ENCODE measurements at places on chromosomes 3 and 15. TPM values are rescaled to one million over a fixed set of nuclear protein-coding genes. Genes with fewer than 3 reads are reported as not detected.

DNA sequence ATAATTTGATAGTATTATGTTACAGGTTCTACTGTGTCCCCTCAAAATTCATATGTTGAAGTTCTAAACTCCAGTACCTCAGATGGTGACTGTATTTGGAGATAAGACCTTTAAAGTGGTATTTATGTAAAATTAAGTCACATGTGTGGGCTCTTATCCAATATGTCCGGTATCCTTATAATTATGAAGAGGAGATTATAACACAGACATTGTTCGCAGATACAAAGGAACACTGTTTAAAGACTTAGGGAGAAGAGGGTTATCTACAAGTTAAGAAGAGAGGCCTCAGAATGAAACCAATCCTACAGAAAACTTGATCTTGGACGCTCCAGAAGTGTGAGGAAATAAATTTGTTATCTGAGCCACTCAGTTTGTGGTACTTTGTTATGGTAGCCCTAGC, 50.9 kb downstream of the DPH6 start:
- no peak for DNase-seq

GRCh38 chr15:70299931-70300869, 202.5 kb upstream of the TLE3 start:
- DNase-seq = no peak

GRCh38 chr3:172084871-172085556, 45.6 kb downstream of the FNDC3B start:
- DNase-seq = no peak

- no peak for DNase-seq
Observed at GRCh38 chr3:49237344-49237743, 39.7 kb downstream of the C3orf62 start.

DNA sequence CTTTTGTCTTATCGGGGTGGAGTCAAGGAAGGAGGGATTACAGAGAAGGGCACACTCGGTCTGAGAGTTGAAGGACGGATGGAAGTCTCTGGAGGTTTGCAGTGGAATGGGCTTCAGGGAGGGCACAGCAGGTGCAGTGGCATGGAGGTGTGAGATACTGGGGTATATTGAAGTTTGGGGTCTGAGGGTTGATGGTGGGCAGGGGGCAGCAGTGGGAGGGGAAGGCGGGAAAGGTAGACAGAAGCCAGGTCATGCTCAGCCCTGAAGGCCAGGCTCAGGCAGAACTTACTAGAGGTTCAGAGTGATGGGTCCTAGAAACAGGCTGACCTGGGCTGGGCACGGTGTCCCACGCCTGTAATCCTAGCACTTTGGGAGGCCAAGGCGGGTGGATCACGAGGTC, 52.7 kb downstream of the HRH1 start:
- DNase-seq = no peak

- DNase-seq = no peak
Observed at GRCh38 chr15:69648212-69648611, 195.6 kb downstream of the RPLP1 start.

GRCh38 chr3:107663266-107663665, 140.5 kb downstream of the BBX start:
- DNase-seq = no peak

DNA sequence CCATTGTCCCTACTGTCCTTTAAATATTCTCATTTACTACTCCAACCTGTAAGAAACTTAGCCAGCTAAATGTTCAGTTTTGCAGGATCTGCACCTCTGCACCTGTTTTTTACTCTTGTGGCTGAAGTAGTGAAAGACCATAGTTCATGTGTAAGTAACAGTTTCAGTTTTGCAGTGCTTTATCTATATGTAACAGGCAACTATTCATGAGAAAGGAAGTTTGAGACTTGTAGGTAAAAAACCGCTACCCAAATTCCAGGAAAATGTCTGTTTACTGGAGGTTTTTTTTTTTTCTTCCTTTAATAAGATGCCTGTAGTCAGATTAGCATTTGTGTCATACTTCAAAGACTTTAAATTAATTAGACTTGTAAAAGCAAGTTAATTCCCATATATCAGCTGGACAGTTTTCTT, 25.4 kb upstream of the MBNL1 start:
- DNase-seq = no peak

GRCh38 chr3:187188931-187189330, 8.4 kb upstream of the RTP1 start:
- no peak for DNase-seq

- DNase-seq = no peak
Observed at GRCh38 chr3:133805384-133805701, 272 bp upstream of the SRPRB start.

DNA sequence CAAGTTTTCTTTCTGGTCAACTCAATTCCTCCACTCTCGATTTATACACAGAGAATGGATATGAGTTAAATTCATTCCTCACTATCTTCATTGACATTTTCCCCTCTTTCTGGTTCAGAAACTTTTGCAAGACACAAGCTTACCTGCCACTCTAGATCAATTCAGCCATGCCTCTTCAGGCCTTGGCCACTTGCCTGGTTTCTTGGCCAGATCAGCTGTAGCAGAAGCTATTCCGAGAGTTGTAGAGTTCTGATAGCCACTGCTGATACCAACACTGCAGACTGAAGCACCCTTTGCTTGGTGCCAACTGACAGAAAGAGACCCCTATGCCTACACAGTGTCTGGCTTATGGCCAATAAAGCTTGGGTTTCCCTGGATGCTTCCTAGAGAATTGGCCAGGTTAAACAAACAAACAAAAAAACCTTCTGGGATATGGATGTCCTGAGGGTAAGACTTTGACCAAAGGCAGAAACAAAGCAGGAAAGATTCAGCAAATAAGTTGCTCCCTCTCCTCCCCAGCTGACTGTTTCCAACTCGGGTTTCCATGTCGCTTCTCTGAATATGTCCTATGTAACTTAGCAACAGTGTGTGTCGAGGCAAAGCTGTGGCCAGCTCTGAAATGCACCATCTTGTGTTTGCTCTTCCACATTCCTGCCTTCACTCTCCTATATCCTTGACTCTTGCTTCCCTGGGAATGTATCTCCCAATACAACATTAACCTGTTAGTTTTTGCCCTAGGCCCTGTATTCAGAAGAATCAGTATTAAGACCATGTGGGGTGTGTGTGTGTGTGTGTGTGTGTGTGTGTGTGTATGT, 521.6 kb downstream of the EPHA3 start:
- no peak for DNase-seq

DNA sequence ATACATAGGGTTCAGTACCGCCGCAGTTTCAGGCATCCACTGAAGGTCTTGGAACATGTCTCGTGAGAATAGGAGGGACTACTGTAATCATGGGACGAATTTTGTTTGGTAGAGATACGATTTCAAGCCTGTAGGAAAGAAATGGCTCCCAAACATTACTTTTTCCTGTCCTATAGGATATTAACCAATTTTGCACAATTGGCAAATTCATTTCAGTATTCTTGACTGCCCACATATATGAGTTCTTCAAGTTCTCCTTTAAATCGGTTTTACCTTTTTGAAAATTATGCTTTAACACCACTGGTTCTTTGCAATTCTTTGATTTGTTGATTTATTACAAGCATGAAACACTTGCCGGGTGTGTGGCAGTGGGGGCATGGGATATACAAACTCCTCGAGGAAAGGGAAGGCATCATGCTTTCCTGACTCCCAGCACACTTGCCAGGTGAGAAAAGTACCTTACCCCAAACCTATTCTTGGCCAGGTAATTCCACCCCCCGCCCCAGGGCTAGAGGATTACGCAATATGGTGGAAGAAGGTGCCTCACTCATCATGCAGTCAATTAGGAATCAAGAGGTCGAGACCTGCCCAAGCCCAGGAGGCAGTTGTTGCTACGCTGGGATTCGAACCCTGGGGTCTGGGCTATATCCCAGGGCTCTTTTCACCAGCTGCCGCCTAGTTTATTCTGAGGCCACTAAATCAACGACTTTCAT, 584 bp upstream of the LARS2 start:
- DNase-seq = no peak

GRCh38 chr3:59339818-59340217, 290.0 kb upstream of the CFAP20DC start:
- no peak for DNase-seq

- DNase-seq = no peak
Observed at GRCh38 chr15:79045041-79045440, 45.5 kb downstream of the RASGRF1 start.

DNA sequence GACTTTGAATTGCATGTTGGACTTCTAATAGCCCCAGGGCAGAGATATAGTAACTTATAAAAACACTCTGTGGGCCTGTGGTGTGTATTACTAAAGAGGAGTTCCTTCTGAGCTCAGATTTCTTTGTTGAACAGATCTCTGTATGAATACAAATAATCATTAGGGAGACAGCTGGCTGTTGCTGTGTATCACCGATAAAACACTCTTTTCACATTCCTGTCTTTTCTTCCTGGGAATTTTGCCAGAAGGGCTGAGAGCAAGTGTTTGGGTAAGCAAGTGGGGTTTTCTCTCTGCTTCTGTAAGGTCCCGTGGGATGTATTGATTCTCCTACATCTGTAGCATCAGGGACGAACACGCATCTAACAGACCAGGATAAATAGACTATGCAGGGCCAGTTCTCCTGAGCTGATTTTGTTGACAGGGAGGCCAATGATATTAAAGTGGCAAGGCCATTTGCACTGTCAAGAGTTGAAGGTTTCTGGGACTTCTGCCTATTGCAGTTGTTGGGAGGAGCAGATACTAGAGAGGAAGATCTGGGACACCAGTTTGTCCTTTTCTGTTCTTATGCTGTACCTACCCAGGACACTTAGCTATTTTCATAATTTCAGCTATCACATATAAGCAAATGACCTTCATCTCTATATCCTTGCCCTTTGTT, 225.9 kb upstream of the CD96 start:
- no peak for DNase-seq

GRCh38 chr3:34387826-34388564, 589.6 kb downstream of the PDCD6IP start:
- no peak for DNase-seq

DNA sequence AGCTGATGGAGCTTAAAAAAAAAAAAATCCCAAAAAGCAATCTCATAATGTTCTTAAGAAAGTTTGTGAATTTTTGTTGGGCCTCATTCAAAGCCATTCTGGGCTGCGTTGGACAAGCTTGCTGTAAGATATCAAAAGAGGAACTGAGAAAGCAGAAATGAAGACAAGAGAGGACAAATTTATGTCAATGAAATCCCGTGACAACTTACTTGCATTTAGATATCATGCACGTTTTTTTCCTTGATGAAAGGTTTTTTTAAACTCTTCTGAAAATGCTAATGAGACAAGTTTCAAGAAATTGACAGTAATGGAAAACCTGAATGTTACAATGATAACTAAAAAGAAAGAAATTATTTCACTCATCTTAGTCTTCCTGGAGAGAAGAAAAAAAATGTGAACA, 662.9 kb downstream of the SQOR start:
- DNase-seq = no peak

DNA sequence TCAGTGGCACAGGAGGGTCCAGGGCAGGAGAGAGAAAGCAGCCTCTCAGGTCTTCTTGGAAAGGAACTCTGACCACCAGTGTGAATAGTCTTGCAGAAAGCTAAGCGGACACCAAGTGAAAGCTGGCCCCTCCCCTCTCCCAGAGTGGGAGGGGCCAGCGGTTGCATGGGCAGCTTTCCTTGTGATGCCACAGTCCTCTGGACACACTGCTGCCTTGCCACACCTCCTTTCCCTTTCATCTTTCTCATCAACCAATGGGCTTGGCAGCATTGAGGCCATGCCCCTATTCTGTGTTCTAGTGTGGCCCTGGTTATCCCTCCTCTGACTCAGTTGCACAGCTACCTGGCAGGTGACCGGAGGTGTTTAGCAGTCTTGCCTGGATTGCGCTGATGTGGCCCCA, 49.7 kb upstream of the GOLGA6B start:
- DNase-seq = no peak

GRCh38 chr3:4735243-4735642, 242.1 kb downstream of the ITPR1 start:
- DNase-seq = no peak

GRCh38 chr3:12424635-12425319, 59.5 kb upstream of the TSEN2 start:
- DNase-seq = no peak

DNA sequence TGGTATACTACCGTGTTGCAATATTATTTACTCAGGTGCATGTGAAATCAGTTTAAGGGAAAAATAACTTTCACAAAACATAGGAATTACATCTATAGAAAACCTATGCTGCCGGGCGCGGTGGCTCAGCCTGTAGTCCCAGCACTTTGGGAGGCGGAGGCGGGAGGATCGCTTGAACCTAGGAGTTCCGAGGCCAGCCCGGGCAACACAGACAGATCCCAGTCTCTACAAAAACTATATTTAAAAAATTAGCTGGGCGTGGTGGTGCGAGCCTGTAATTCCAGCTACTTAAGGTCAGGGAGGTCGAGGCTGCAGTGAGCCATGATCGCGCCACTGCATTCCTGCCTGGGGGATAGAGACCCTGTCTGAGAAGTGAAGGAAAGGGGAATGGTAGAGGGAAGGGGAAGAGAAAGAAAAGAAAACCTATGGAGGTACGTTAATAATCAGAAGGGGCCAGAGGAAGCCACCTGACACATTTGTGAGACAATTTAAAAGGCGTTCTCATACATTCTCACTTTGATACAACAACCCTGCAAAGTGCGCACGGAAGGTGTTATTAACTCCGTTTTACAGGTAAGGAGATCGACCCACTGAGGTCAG, 456 bp upstream of the TMEM62 start:
- DNase-seq = no peak

DNA sequence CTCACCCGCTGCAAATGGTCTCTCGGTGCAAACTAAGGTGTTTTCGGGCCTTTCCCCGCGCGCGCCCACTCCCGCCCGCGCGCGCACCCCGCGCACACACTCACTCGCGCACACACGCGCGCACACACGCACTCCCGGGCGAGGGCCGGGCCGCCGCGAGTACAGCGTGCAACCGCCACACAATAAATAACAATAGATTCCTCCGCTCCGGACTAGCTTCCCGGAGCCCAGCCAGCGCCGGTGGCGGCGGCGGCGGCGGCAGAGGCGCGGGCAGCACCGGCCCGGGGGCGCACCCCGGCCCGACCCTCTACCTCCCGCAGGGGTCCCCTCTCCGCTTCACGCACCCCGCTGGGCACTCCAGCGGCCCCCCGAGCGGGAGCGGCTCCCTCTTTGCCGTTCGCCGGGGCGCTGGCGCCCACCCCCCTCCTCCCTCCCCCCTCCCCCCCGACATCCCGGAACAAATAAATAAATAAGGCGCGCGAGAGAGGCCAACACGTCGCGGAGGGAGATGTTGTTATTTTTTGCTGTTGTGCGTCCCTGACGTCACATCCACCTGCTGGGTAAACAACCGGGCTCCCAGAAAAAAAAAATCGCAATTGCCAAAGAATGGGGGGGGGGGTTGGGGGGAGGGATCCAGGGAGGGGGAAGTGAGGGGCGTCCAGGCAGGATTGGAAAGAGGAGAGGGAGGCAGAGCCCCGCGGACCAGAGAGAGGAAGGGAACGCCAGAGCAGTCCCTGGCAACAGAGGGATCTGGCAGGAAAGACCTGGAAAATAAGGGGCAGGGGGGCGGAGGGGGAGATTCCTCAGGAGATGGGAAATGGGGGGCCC, at the start of gene FOXP1:
Gene FOXP1 (minus strand): TSS at position 163 of the 828 bp plus-strand sequence. CDS start 385,347 bp downstream, outside the sequence.
- DNase-seq = peak; percentile 75

The KNL1 gene
- total RNA-seq = 1.6 TPM

The RTP4 gene
- total RNA-seq = 5.1 TPM

The ADGRG7 gene
- not detected for total RNA-seq

The CAV3 gene
- total RNA-seq = not detected

The ITGA11 gene
- 11.0 TPM for total RNA-seq

The FSIP1 gene
- total RNA-seq = 2.3 TPM

The EPHA3 gene
- 11.9 TPM for total RNA-seq

The DTWD1 gene
- total RNA-seq = 21.1 TPM

The ARPIN gene
- 39.5 TPM for total RNA-seq

The BLM gene
- total RNA-seq = 1.4 TPM

The MTFMT gene
- total RNA-seq = 31.0 TPM

The SH3BP5 gene
- total RNA-seq = 13.3 TPM

The PAQR5 gene
- 1.2 TPM for total RNA-seq

Measured in prostate gland (tissue), 2 donors.